ENCODE measurements at places on chromosomes 3 and 15.

- DNase-seq = no peak
Measured at GRCh38 chr3:119170821-119171220, 2.6 kb upstream of the UPK1B start.

- no peak for DNase-seq
Measured at GRCh38 chr15:50884540-50884939, 23.9 kb upstream of the AP4E1 start.

- peak; percentile 62 for DNase-seq
Measured at GRCh38 chr3:71584394-71585011, 975 bp upstream of the FOXP1 start.

DNA sequence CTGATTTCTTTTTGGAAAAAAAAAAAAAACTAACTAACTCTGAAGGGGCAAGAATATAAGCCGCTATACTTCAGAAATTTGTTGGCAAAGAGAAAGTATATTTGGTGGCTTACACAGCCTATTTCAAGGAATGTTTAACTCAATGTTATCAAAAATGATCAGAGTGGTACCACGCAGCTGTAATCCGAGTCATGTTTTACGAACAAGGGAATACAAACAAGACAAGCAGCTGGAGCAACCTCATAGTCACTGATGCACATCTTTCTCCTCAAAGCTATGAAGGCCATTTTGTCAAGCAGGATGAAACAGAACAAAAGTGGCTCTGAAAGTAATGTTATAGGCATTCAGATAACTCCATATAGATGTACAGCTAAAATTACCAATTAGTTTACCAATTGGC lies 81.2 kb downstream of the SCAPER start:
- DNase-seq = no peak

GRCh38 chr3:64932666-64933342 lies 245.0 kb upstream of the ADAMTS9 start:
- no peak for DNase-seq

- no peak for DNase-seq
Measured at GRCh38 chr3:12998648-12999047, 74.6 kb downstream of the IQSEC1 start.

DNA sequence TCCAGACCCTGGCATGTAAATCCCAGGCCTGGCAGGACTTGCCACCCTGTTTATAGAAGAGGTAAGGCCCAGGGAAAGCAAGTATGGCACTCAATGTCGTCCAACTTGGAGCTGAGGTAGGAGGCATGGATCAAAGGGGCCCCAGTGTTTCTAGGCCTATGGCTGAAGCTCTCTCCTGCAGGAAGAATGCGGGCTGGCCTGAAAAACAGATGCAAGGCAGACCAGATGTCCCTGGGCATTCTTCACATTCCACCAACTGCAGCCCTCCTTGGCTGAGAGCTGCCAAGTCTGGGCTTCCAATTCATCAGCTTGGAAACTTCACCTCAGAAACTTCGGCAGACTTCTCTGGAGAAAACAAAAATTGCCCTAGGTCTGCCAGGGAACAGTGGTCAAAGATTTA lies 22.2 kb downstream of the MESD start:
- peak; percentile 59 for DNase-seq

DNA sequence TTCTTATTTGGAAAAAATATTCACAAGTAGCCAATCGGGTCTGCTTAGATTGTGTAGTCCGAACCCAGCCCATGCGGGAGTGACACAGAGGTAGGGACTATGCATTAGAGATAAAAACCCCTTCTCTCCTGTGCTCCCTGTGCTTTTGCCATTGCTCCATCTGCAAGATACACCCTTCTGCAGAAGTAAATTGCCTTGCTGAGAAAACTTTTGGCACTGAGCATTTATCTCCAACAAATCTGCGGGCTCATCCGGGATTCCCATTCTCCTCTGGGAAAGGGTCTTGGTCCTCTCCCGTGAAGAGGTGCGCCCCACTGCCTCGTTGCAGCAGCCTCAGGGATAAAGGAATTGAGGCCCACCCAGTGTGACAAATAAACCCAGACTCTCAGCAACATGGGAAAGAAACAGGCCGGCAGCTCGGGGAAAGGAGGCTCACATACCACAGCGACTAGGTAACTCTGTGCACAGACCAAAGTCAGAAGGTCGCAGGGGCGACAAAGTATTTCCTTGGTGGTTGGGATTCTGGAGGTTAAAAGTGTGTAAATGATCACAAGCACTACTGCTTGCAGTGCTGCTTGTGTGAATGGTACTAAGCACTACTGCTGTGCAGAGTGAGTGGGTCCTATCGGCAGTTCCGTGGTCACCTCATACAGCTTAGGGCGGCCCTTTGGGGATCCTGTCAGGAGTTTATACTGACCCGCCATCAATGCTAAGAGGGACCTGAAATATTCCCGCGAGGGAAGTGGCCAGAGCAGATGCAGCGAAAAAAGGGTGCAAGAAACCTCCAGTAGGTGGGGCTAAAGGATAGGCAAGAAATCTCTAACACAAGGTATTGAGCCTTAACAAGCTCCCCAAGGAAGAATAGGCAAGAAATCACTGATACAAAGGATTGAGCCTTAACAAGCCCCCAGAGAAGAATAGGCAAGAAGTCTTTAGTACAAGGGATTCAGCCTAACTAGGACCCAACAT lies 54.3 kb downstream of the GSK3B start:
- peak; percentile 72 for DNase-seq

GRCh38 chr15:54540721-54541120 lies 562.5 kb downstream of the UNC13C start:
- DNase-seq = no peak

DNA sequence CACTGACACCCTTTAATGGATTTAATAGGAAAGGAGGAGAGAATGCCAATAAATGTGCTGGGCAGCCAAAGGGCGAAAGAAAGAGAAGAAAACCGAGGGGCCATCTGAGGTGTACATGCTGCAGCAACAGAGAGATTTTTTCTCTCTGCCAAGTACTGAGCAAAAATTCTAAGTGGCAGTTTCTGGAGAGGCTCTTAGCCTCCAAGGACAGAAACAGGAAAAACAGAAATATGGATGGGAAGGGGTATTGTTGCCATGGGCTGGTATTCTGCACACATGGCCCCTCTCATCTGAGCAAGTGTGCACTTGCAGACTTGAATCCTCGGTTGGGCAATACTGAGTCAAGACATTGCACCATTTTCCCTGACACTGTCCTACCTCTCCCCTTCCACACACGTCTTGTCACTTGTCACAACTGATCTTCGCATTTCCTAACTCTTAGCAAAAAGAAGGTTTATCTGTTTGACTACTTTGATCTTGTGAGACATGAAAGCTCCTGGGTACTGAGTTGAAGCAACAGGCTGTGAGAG lies 73.9 kb downstream of the PRICKLE2 start:
- DNase-seq = no peak

- DNase-seq = no peak
Measured at GRCh38 chr3:102259663-102260062, 175.2 kb upstream of the ZPLD1 start.

- no peak for DNase-seq
Measured at GRCh38 chr15:36291501-36291900, 287.9 kb upstream of the CDIN1 start.

DNA sequence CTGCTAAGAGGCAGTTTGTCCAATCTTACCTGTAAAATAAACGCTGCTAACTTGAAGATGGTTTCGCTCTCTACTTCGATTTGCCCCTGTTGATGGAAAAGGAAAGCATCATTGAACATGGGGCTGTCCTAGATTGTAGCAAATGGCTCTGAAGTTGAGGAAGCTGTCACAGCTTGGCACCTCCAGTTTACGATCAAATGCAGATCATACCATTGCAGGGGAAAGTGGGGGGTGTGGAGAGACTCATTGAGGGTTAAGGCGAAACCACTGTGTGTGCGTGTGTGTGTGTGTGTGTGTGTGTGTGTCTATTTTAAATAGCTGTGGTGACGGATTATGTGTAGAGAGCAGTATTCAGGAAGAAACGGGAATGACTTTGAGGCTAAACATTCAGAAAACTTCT lies 127.6 kb upstream of the LMOD3 start:
- DNase-seq = peak; percentile 57

GRCh38 chr15:39495871-39496840 lies 84.7 kb upstream of the THBS1 start:
- DNase-seq = no peak

DNA sequence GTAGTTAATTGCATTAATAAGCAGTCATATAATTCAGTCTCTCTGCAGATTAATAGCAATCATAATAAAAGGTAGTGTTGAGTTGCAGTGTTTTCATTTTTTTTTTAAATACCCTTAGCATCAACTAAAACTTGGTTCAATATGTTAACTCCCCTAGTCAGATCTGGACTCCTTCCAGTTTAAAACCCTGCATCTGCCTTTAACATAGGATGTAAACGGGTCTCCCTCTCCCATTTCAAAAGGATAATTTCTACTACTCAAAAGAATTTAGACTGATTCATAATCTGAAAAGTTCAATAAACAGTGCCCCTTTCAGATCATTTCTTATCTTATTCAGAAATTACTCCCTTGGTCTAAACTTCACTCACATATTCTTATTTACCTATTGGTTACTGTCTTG lies 11.4 kb downstream of the CPOX start:
- DNase-seq = no peak

GRCh38 chr3:145971186-145971585 lies 189.8 kb downstream of the PLOD2 start:
- no peak for DNase-seq

GRCh38 chr3:174285242-174285864 lies 573.8 kb upstream of the NAALADL2 start:
- no peak for DNase-seq

DNA sequence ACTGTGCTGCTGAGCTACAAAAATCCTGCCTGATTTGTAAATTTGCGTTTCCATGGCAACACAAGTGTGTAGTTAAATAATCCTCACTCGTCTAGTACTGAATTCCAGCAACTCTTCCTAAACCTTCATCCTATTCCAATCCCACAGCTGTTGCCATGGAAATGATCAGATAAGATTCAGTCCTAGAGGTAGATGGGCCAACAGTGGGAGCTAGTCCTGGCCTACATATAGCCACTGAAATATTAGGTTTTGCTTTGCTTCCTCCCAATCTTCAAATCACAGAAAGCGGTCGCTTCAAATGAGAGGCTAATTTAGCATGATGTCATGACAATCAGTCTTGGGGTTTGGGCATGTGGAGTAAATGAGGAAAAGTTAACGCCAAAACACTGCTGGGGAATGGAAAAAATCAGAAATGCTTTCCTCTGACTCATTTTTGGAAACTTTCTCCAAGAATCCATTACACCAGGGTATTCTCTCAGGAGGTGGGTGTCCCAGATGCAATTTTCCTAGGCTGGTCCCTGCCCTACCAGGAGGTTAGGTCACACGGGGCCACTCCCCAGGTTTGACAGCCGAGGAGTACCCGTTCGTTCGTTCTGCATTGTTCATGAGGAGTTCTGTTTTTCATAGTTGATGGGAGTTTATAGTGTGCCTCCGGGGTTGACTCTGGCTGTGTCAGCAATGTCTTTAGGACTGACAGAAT lies 159.2 kb upstream of the SLCO3A1 start:
- DNase-seq = no peak

GRCh38 chr3:82114589-82114988 lies 353.1 kb upstream of the GBE1 start:
- no peak for DNase-seq

GRCh38 chr15:69576035-69576526 lies 123.5 kb downstream of the RPLP1 start:
- no peak for DNase-seq

- no peak for DNase-seq
Measured at GRCh38 chr15:66456211-66456610, 41.4 kb downstream of the SNAPC5 start.

GRCh38 chr15:57190208-57190607 lies 186.1 kb upstream of the CGNL1 start:
- no peak for DNase-seq

DNA sequence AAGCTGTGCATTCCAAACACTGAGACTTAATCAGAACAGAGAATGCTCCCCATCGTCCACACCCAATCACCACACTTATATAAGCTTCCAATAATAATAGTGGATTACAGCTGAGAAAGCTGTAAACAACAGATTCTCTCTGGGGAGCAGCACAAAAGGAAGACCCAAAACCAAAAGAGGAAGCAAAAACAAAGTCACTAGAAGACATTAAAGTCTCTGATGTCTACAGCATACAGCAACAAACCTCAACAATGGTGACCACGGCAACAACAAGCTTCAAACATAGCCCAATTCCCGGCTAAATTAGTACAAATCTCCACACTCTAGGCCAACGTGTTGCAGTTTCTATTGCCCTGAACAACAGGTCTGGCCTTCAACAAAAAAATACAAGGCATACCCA lies 37.7 kb downstream of the ZDHHC23 start:
- DNase-seq = no peak

DNA sequence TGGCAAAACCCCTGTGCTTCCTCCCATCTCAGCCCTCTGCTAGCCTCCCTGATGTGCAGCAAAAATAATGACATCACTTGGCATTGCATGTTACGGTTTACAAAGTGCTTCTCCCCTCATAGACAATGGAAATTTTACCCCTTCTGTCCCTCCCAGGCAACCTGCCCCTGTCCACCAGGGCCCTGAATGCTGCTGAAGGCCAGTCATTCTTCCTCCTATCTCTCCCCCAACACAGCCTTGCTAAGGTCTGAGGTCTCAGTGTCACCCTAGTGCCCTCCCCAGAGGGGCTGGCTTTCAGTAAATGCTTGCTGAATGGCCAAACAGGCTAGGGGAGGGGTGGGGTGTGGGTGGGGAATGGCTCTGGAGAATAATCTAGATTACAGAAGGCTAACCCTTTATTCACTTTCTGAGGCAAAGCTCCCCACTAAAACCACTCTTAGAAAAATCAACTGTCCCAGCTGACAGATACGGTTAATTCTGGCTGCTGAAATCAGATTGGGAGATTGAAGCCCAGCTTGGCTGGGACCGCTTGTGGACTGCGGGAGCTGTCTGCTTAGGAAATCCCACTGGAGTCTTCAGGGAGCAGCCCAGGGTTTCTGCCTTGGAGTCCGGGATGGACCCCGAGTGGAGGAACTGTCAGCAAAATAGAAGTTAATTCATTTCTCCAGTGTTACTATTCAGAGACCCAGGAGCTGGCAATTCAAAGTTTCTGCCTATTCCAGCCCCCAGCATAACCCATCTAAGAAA lies 22.9 kb downstream of the ANP32A start:
- no peak for DNase-seq

DNA sequence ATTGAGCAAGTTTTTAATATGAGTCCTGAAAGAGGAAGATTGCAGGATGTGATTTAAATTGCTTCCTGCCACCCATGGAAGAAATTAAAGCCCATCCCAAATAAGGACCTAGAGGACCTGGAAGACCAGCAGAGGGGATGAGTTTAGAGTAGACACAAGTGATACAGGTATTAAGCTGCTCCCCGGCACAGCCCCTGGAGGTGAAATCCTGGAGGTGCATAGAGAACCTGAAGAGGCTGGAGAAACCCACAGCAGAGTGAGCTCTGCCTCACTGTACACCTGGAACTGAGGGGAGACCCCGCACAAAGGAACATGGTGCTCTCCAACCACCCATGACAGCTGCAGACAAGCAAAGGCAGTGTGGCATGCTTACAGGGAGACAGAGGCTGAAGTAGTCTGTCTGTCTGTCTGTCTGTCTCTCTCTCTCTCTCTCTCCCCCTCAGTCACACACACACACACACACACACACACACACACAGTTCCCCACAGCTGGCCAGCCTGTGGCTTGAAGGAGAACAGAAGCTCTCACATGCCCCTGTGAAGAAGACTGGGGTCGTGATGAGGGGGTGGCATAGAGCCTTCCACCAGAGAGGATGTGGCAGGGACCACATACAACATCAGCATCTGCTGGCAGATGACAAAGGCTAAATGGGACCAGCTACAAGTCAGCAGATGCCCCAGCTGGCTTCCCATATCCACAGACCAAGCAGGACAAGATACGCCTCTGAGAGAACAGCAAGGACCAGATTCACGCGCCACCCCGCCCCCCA lies 38.1 kb downstream of the FSIP1 start:
- DNase-seq = no peak

All from H1 (cell line).